Stimulated activated CD4-positive, alpha-beta T cell treated with anti-CD3 and anti-CD28 coated beads, Interleukin-15, amount 100 ng/mL, for 1 hour (primary cell): ENCODE measurements at places on chromosomes 3 and 15.

DNA sequence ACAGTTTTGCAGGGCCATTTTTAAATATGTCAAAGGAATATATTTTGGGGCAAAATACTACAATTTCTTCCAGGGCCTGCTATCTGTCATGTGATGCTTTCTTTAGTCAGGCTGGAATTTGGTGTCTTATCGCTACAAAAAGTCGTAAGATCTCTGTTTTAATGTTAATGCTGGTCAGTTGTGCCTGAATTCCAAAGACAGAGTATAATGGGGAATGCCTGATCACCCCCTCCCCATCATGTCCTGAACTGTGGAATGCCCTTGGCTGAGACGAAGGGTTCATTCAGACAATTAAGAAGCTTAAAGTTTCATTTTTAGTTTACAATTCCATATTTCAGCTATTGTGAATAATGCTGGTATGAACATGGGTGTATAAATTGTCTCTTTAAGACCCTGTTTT lies 203.0 kb downstream of the TBC1D5 start:
- DNase-seq: no peak

GRCh38 chr3:7696320-7696719 lies 805.3 kb upstream of the LMCD1 start:
- DNase-seq: no peak

DNA sequence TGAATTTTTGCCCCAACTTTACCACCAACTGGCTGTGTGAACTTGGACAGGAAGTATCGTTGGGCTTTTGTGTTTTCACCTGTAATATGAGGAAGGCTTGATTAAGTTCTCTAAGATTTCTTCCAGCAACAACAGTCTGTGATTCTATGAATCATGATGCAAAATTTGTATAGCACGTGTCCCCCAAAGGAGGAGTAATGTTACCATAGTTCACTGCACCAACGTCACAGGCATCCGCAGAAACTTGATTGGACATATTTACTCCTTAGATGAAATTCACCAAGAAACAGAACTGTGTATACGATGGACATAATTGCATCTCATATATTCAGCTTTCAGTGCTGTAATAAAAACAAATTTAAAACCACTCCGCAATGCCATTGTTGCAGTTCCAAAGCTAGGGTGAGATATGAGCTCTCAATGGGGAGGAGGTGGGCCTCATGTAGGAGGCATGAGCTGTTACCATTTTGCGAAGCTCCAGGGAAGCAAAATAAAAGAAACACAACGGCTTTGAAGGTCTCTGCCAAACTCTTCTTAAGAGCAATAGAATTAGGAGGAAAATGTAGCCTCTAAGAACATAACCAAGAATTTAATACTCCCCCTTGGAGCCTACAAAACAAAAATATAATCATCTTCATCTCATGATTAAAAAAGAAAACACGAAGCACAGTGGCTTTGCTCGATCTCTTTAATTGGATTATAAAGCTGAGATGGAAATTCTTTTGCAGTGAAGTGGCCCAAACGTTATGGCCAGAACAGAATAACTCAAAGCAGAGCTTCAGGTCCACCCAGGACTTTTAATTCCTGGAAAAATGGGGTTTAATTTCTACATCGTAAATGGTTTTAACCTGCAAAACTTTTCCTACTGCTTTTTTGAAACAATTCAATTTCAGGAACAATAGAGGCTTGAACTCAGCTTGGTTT lies 80.7 kb downstream of the CHST2 start:
- no peak for DNase-seq

DNA sequence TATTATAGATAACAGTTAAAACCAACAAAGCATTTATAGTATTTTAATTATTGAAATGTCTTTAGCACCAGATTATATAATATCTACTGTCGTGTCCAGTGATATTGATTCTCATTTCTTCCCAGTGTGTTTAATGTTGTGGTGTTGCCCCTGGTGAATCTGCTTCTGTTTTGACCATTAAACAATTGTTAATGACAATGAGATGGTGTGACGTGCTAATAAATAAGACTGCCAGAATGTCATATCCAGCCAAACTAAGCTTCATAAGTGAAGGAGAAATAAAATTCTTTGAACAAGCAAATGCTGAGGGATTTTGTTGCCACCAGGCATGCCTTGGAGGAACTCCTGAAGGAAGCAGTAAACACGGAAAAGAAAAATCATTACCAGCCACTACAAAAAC lies 480.0 kb upstream of the ROBO1 start:
- no peak for DNase-seq

DNA sequence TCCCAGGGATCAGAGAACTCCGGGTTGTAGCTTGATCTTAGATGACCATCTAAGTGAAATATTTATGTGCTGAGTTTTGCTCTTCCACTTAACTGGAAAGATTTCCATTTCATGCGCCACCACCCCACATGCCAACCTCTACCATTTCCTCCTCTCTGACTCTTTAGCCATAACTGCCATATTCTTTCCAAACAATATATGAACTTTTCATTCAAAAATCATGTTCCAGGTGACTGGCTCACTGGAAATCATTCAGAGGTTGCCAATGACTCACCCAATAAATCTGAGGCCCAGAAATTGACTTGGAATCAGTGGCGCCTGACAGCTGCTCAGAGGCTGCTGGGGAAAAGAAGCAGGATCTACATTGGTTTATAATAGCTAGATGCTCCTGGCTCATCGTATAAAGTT lies 31.6 kb upstream of the FAM174B start:
- no peak for DNase-seq

DNA sequence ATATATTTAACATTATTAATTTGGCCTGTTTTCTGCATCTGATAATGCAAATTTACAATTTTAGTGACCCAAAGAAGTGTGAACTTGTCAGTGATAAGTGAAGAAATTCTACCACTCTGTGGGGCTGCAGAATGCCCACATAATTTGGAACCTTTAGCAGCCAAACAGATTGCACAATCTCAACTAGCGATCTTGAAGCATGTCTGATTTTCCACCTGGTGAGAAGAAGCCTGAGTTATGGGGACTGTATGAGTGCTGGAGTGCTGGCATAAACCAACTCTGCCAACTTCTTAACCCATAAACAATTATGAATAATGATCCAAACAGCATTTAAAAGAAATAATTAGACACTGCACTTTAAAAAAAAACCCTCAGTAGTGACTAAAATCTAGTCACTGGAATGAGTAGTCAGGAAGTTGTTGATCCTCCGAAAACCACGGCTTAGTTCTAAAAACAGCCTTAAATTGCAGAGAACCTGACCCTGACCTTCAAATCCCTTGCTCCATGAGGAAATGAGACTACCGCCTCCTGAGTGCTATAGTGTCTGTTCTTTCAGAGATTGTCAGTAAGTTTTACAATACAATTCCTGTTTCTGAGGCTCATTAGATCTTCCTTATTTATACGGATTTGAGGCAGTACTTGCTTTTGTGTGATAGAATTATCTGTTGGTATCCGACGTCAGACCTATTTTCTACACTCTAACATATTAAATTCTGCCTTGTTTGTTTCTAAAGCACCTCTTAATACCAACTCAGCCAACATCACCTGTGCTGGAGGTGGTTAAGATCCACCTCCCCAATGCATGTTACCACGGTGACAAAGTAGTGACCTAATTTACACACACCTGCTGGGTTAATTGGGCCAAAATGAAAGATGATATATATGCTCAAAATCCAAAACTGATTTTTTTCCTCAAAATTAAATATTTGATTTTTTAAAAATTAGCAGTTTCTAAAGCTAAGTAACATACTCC lies 267.7 kb downstream of the ZBTB20 start:
- no peak for DNase-seq

- no peak for DNase-seq
These were observed 75.9 kb downstream of the TMEM108 start for GRCh38 chr3:133113927-133114597.

DNA sequence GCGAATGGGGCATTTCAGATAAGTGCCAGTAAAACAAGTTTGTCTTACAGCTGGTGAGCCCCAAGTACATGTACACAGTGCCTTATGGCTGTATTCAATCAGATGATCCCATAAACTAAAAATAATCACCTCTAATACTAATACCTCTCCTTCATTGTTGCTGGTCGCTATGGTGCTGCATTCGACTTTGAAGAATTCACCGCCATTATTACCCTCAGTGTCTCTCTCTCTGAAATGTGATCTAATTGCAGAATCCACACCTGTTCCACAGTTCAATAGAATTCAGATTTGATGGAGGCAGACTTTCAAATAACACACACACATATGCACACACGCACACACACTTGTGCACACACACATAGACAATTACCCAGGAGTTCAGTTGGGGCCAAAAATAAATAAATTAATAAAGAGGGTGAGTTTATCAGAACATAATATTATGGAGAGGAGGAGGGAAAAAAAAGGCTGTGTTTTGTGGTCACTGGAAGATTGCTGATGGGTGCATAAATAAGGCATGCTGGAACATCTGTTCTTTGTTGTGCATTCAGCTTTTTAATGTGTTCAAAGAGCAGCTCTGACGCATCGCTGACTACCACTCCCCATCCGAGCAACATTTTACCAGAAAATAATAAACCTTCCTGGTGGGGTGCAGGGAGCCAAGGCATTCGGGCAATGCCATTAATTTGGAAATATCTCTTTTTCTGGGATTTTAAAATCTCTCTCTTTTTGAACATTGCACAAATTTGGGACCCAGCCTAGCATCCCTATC lies 235.7 kb downstream of the SATB1 start:
- no peak for DNase-seq

DNA sequence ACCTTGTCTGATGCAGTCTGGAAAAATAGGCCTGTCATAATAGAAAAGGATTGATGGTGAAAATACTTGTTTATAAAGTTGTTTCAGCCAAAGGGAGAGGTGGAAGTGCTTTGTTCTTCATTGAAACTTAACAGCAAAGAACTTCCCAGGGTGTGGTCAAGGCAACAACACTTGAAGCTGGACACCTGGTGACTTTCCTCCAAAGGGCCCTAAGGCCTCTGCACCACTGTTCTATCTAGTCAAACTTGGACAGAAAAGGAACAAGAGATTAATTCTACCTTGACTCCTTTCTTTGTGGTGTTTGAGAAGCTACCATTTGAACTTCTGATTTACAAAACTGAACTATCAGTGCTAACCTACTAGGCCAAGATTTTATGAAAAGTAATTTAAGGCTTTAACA lies 102.0 kb downstream of the CMSS1 start:
- no peak for DNase-seq

- no peak for DNase-seq
These were observed 13.8 kb upstream of the THRB start for GRCh38 chr3:24508423-24508839.

DNA sequence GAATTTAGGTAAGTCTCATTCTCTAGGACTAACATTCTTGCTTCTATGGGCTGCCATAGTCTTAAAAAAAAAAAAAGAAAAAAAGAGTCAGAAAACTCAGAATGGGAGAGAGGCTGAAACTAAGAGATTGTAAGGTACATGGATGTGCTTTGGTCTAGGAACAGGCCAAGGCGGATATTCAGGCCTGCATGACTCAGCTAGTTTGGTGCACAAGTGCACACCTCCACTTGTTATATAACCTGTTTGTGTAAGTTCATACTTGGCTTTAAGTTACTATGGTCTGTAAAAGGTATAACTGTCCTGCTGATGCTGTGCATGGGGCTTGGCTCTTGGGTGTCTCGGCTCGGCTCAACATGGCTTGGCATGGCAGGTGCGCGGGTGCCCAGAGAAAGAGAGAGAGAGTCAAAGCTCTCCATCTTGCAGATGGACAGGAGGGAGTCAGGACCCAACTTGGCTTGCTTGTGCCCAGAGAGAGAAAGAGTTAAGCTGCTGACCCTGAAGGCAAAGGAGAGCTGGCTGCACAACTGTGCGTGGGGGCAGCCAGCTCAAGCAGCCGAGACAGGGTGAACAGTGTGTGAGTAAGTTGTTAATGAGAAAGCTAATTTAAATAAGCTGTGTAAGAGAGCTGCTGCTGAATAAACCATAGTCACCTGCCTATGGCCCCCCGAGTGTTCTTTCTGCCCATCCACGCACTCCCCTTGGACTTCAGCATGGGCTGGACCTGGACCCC lies 31.4 kb upstream of the CHRNB4 start:
- DNase-seq: no peak
